Diencephalon (tissue), 1 donor: ENCODE measurements at places on chromosomes 6 and 20. TPM values are rescaled to one million over a fixed set of nuclear protein-coding genes. Genes with fewer than 3 reads are reported as not detected.

The FAM110A gene
- 9.9 TPM for total RNA-seq

The PRDM13 gene
- total RNA-seq = 0.46 TPM

The ZFP57 gene
- 0.23 TPM for total RNA-seq

The SMLR1 gene
- total RNA-seq = not detected

The RPS6KA2 gene
- total RNA-seq = 32.3 TPM

The RSPH4A gene
- total RNA-seq = 16.1 TPM

The TMEM151B gene
- 40.8 TPM for total RNA-seq

The PLCB4 gene
- total RNA-seq = 41.1 TPM

The RIMS1 gene
- 374 TPM for total RNA-seq

The WFDC12 gene
- total RNA-seq = not detected

The NEDD9 gene
- 16.4 TPM for total RNA-seq

The SIGLEC1 gene
- 0.23 TPM for total RNA-seq

The SLPI gene
- not detected for total RNA-seq

The SLCO4A1 gene
- total RNA-seq = 2.1 TPM

The ANGPT4 gene
- total RNA-seq = 0.23 TPM

The HS3ST5 gene
- total RNA-seq = 26.1 TPM

The WFDC2 gene
- total RNA-seq = 9.0 TPM

The MMUT gene
- total RNA-seq = 32.8 TPM

The GINM1 gene
- 44.8 TPM for total RNA-seq

The PPP1R3G gene
- 3.7 TPM for total RNA-seq

The MACROD2 gene
- 43.1 TPM for total RNA-seq

The CRISP3 gene
- not detected for total RNA-seq

The PKIB gene
- 32.5 TPM for total RNA-seq

The PRL gene
- 0.23 TPM for total RNA-seq

The RSPH9 gene
- total RNA-seq = 6.0 TPM

The BTN3A1 gene
- 14.3 TPM for total RNA-seq

The EYA2 gene
- total RNA-seq = 3.5 TPM

The HFE gene
- total RNA-seq = 1.6 TPM

The CAGE1 gene
- total RNA-seq = not detected

The PDE10A gene
- total RNA-seq = 213 TPM

The CSNK2B gene
- 70.1 TPM for total RNA-seq

The IPCEF1 gene
- 13.6 TPM for total RNA-seq

The MCCD1 gene
- total RNA-seq = not detected

The SGK2 gene
- 0.46 TPM for total RNA-seq

The ZNF165 gene
- total RNA-seq = 2.3 TPM

The WFDC10B gene
- not detected for total RNA-seq

The ASIP gene
- not detected for total RNA-seq

The BPIFB4 gene
- total RNA-seq = not detected

The SSTR4 gene
- 2.1 TPM for total RNA-seq

The DDO gene
- 1.8 TPM for total RNA-seq

The GFOD1 gene
- total RNA-seq = 35.5 TPM

The RIN2 gene
- 27.9 TPM for total RNA-seq

The HLA-DOB gene
- total RNA-seq = not detected

The CLVS2 gene
- total RNA-seq = 43.6 TPM

The ACOT13 gene
- total RNA-seq = 7.8 TPM

The VEGFA gene
- total RNA-seq = 37.4 TPM

The OXT gene
- 46.4 TPM for total RNA-seq

The SLC44A4 gene
- total RNA-seq = not detected

The SLC22A2 gene
- 0.46 TPM for total RNA-seq

The CHRNA4 gene
- 26.5 TPM for total RNA-seq

The KCNQ2 gene
- total RNA-seq = 188 TPM

The OR2B6 gene
- total RNA-seq = not detected
